Activated CD4-positive, alpha-beta T cell treated with anti-CD3 and anti-CD28 coated beads, Interleukin-2, amount 50 U/mL, for 48 hours (primary cell): ENCODE measurements at places on chromosomes 11 and 22.

DNA sequence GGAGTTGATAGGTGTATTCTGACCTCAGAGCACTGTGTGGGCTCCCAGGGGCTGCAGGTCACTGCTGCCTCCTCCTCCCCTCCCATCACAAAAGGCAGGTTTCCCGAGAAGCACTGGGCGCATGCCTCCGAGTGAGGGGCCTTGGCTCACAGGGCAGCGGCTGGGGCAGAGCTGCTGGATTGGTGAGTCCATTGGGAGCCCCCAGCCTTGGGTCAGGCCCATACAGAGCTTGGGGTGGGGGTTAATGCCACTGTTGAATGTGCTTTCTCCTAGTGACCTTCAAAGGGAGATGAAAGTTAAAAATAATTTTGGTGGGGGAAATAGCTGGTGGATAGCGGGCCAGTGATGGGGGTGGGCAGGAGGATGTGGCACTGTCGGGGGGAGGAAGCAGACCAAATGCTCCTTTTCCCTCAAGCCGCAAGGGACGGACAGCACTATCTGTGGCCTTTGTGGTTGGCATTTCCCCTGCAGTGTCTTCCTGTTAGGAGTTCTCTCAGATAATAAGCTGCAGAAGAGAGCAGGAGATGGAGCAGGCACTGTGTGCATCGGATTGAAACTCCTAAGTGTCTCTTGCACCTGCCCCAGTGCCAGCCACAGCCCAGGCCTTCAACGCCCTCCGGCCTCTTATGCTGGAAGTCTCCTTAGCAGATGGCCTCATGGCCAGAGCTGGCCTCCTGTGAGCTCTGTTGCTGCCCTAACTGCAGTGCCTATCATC is 3.2 kb downstream of the TUBA8 start:
- no peak for DNase-seq

DNA sequence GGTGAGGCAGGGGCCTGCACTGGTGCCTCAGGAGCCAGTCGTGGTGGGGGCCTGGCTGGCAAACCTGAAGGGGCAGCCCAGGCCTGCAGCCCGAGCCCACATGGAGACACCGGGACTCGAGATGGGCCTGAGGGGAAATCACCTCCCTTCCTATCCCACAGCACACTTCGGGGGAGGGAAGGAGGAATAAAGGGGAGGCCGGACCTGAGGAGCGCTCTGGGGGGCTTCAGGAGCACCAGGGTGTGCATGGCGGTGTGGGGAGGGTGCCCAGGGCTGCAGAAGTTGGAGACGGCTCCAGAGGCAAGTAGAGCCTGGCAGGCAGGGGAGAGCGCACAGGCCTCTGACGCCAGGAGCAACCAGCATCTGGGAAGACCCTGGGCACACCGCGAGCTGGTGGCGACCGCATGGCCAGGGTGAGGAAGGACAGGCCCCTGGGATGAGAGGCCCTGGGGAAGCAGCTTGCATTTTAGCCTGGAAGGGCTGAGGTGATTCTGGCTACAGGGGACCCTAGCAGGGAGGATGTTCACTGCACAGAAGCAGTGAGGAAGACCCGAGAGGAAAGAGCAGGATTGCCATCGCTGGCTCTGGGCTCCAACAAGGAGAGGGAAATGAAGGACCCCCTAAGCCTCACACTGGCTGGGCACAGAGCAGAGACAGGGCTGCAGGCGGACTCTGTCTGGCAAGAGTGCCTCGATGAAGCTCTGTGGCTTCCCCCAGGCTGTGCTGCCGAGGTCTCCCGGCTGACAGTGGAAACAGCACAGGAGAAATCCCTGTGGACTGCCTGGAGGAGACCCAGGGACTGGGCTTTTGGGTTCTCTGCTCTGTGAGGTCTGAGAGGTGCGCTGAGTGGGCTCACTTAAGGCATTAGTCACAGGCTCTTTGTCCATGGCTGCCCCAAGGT is 457.7 kb downstream of the BRD1 start:
- no peak for DNase-seq

DNA sequence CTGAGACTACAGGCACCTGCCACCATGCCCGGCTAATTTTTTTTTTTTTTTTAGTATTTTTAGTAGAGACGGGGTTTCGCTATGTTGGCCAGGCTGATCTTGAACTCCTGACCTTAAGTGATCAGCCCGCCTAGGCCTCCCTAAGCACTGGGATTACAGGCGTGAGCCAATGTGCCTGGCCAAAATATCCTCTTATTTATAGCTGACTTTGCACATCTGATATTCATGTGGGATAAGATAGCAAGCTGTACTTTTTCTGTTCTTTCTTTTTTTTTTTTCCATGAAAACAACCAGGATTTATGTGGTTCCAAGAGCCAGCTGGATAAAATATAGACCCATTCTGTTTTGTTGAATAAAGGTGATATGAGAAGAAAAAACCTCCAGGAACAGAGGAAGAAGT is 12.1 kb upstream of the XBP1 start:
- no peak for DNase-seq

DNA sequence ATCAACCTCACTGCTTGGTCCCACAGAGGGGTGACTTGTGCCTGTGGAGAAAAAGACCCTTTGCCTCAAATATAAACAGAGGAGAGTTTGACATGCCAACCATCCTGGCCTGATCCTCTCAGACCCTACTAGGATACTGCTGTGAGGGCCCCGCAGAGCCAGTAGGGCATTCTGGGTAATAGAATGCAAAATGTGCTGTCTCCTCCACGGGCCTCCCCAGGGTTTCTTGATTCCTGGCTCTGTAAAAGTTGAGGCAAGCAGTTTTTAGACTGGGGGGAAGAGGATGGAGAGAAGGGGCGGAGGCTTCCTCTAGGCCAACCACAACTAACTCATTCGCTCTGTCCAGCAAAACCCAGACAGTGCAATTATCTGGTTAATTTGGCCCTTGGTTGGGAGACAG is 81.7 kb downstream of the SYN3 start:
- no peak for DNase-seq
